ENCODE measurements at places on chromosomes 2 and 18.

- no peak for DNase-seq
Observed at GRCh38 chr18:57771626-57772025, 31.5 kb downstream of the ATP8B1 start.

- no peak for DNase-seq
Observed at GRCh38 chr18:44679914-44680272, 795 bp upstream of the SETBP1 start.

- no peak for DNase-seq
Observed at GRCh38 chr2:60811491-60812375, 55.7 kb downstream of the PAPOLG start.

DNA sequence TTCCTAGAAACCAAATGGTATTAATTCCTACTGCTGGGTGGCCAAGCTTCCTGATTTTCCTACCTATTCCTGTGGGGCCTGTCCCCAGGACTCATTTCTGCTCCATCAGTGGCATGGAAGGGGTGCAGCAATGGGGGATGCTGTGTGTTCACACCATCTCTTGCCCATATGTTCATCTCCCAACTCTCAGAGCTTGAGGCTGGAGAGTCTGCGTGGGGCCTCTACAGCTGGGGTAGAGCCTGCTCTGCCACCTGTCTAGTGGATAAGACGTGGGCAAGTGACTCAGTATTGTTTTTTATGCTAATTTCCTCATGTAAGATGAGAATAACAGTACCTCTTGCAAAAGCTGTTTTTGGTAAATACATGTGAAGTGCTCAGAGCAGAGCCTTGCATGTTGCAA, 149.8 kb downstream of the ACTR3 start:
- no peak for DNase-seq

DNA sequence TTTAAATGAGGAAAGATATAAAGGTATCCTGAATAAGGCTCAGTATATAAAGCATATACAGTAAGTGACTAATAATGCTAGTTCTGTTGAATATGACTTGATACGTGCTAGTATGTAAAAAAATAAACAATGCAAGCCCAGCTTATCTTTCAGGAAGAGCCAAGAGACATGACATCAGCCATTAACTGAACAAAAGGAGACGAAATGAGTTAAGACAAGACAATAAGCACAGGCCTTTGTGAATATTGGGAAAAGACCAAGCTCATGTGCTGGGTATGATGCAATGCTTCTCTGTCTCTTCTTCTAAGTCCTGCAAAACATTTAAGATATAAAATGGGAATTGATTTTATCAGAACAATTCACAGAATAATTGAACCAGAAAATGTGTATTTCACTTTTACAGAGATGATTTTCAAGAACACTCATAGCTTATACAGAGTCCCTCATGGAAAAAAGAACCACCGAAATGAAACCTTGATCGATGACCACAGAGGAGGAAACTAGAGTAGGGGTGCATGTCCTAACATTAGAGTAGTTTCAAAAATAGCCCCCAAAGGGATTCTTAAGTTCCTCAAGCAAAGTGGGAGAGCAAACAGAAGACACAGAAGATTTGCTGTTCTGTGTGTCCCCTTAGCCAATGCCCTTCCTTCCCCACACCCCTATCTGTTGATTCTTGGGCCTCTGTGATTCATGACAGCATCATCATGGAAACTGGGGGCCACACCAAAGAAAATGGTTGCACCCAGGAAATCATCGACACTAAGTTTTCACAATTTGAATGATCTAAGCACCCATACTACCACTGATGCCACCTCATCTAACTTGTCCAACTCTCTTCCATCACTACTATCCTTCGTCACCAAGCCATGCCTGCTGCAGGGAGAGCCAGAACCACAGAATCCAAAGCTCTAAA, 68.0 kb upstream of the CRIM1 start:
- DNase-seq = no peak

DNA sequence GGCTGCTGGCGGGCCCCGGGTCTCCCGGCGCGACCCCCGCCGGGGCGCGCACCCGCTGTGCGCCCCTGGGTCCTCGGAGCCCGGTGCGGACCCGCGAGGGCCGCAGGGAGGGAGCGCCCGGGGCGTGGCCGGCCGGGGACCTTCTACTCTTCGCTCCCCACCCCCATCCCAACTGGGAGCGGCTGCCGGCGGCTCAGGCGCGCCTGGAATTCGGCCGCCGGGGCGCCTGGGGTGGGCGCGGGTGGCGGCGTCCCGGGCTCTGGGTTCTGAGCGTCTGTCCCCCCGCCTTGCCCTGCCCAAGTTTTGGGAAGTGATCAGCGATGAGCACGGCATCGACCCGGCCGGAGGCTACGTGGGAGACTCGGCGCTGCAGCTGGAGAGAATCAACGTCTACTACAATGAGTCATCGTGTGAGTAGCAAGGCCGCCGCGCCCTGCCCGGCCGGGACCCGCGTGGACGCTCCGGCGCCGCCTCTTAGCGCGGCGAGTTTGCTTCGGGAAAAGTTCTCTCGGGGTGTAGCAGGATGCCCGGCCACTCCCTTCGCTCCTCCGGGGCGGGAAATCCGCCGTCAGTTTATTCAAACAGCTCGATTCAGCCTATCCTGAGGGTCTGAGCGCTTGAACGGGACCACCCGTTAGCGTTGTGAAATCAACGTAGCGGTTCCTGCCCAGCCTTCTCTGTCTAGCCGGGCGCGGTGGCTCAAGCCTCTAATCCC, 502 bp downstream of the TUBB6 start:
- DNase-seq = peak; percentile 94

DNA sequence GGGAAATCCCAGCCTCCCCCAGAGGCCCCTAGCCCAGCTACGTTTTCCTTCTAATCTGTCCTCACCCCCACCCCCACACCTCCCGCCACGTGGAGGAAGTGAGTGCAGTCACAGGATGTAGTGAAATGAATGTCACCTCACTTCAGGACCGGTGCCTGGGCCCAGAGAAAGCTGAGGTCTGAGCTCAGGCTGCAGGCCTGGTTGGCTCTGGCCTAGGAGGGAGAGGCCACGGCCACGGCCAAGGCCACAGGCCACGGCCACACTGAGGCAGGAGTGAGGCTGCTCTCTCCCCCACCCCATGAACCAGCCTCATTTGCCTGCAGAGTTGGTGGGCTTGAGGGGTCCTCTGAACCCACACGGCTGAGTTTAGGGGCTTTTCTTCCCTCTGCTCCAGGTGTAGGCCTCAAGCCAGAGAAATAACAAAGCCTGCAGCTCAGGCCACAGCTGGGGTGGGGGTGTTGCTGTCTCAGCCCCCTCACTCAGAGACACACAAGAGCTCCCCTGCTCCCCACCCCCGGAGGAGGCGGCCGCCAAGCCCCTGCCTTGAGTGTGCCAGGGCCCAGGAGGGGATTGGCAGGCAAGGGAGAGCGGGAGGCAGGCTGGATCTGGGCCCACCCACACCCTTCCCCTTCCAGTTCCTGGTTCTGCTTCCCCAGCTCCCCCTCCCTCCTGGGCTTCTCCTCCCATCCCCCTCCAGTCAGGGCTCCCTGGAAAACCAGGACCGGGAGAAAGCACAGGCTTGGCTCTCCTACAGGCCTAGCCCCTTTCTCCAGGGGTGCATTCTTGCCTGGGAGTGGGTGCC, 27.0 kb downstream of the DNMT3A start:
- no peak for DNase-seq

- DNase-seq = peak; percentile 24
Observed at GRCh38 chr2:217972490-217972889, 30.3 kb downstream of the TNS1 start.

GRCh38 chr2:48250943-48251342, 279.0 kb upstream of the STON1 start:
- no peak for DNase-seq
